ENCODE measurements at places on chromosomes 4 and X. TPM values are rescaled to one million over a fixed set of nuclear protein-coding genes. Genes with fewer than 3 reads are reported as not detected.
A peak's percentile ranks its signal among the peaks of the same experiment; 100 is the strongest.

DNA sequence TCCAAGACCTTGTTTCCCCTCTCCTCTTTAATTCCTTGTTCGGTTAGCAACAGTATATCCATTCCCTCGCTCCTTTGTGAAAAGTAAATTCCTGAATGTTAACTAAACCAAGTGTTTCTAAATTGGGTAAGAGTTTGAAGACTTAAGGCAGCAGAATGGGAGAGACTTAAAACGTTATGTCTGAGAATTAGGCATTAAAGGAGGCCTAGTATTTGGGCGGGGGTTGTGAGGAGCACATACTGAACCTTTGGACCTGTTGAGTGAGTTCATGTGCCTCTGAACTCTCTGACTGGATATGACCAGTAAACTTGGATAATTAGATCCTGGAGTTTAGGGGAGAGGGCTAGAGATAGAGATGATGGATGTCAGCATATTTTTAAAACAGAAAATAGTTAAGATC, 1.2 kb downstream of the MSMO1 start:
- DNase-seq, result no peak

GRCh38 chrX:38804682-38805431, 3.6 kb downstream of the MID1IP1 start:
- peak; percentile 33 for DNase-seq

DNA sequence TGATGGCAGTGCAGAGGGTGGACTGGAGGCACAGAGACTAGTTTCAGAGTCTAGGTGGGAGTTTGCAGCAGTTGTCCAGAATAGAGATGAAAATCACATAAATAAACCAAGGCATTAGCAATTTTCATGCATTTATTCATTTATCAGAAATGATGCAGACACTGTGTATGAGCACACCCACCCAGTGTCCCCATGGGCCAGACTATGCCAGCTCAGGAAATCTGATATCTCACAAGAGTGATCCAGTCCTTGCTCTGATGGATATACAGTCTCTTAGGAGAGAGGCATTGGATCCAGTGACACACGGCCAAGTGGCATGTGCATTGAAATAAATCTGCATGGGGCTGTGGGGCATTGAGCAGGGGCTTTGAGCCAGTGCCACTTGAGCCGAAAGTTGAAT, 228.2 kb downstream of the FRMPD4 start:
- no peak for DNase-seq

DNA sequence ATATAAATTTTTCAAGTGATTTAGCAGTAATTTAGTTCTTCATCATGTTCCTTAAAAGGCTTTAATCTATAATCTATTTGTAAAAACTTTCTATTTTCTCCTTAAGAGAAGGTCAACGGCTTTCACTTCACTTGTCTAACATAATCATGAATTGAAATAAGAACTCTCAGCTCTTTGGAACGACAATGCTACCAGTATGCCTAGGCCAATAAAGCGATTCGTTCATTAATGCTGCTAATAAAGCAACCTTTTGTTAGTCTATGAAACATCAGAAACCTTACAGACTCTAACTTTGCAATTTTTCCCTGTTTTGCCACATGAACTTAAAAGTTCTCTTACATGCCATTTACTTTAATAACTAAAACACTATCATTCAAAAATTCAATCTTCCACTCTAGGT, 47.6 kb downstream of the FBXW7 start:
- DNase-seq, result no peak

DNA sequence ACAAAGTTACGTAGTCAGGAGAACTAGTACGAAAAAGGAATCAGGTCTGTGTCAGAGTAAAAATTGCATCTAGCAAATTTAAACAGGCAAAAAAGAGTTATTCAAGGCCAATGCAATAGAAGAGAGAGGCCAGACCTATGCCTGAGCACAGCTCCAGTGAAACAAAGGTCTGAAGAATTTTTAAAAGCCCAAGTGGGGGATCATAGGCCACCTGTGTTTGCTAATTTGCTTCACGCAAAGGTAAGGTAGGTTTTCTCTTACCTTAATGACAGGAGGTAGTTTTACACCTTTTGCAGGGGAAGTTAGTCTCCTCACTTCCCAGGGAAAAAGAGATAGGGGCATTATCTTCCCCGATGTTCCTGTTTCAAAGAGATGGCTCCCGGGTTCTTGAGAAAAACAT, 448.6 kb upstream of the TECRL start:
- no peak for DNase-seq

- peak; percentile 53 for DNase-seq
Measured at GRCh38 chr4:83320548-83320947, 14.1 kb downstream of the HPSE start.

DNA sequence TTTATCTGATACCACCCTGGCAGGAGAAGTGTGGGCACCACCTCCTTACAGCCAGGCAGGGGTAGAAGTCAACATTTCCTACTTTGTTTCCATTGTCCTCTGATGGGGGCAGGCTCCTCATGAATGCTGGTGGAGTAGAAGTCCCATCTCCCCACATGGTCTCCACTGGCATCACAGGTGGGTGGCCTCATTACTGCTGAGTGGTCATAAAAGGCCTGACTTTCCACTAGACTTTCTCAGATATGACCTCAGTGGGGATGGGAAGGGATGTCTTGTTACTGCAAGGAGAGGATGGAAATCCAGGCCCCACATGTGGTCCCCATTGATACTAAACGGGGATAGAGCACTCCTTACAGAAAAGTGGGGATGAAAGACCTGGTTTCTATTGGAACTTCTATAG, 18.6 kb upstream of the BMP2K start:
- no peak for DNase-seq

- DNase-seq, result no peak
Measured at GRCh38 chrX:84865113-84865512, 138.6 kb upstream of the APOOL start.

- no peak for DNase-seq
Measured at GRCh38 chr4:177119691-177120090, 190.0 kb upstream of the NEIL3 start.

- DNase-seq, result no peak
Measured at GRCh38 chrX:10739426-10739825, 119.0 kb upstream of the MID1 start.

DNA sequence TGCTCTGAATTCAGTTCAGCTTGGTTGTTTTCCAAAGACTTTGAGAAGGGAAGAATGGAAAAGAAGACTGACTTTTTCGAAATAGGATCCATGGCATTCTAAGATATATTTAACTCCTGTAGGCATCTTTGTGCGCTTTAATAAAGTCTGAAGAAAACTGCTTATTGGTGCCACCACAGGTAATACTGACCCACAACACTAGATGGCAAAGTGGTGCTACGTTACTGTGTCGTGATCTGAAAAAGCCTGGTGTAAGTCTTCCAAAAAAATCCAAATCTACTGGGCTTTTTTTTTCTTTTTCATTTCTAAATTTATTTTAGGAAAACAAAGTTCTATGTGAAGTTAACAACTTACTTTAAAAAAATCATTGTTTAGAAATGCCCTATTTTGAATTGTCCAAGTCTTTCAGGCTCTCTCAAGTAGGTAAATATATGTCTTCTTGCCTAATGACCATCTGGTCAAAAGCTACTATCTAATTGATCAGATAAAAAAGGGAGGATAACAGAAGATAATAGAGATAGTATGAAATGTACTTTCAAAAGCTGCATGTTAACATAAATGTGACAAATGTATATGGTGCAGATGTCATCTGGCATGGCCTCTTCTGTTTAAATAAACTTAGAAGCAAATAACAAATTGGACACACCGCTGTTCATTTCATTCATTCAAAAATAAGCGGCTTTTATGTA, 47.0 kb upstream of the MID1IP1 start:
- no peak for DNase-seq

DNA sequence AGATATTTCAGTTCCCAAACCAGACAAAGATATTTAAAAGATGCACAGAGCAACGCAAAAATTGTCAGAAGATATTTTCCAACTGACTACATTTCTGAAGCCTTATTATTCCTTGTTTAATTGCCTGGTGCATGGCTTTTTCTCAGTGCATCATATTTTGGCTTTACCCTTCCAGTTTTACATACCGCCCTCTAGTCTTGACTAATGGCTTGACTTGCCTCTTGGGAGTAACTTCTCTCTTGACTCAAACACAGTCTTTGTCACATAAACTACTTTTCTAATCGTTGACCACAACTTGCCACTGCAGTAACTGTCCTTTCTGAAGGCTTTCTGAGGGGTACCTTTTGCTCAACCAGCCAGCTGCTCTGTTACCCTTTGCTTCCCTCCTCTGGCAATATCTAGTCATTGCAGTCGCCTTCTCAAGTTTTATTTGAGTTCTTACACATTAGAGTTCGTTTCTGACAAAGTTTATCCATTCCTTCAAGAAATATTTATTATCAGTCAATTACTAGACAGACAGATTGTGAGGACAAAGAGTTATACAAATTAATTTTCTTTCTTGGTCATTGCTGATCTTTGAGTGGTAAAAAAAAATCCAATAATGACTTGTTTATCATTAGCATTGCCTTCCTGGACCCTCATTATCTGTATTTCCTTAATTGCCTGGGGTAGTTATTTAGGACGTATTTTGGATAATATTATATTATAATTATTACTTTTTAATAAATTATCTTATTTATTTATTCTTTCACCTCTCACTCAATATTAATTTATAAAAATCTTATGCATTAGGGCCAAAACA, 506.9 kb upstream of the PCDH10 start:
- no peak for DNase-seq

- DNase-seq, result no peak
Measured at GRCh38 chrX:72312311-72312940, 6.7 kb upstream of the CITED1 start.

GRCh38 chr4:123248085-123248659, 148.4 kb upstream of the SPRY1 start:
- DNase-seq, result no peak

Gene RS1
- total RNA-seq, result not detected

Gene ELF4
- total RNA-seq, result 2.2 TPM
